ENCODE measurements at places on chromosomes 2 and 18.

DNA sequence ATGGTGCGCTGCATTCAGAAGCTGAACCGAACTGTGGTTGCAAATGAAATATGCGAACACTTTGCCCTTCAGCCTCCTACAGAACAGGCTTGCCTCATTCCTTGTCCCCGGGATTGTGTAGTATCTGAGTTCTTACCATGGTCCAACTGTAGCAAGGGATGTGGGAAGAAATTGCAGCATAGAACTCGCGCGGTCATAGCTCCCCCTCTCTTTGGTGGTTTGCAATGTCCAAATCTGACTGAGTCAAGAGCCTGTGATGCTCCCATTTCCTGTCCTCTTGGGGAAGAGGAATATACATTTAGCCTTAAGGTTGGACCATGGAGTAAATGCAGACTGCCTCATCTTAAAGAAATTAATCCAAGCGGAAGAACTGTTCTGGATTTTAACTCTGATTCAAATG, 291.4 kb downstream of the THSD7B start:
- no peak for DNase-seq

- no peak for DNase-seq
Observed at GRCh38 chr2:5926871-5927512, 234.8 kb downstream of the SOX11 start.

- no peak for DNase-seq
Observed at GRCh38 chr18:22547807-22548561, 130.3 kb upstream of the CTAGE1 start.

- no peak for DNase-seq
Observed at GRCh38 chr2:156841321-156841720, 405.1 kb downstream of the GPD2 start.

- DNase-seq: no peak
Observed at GRCh38 chr2:4673025-4673489, 969.7 kb downstream of the DCDC2C start.

- DNase-seq: no peak
Observed at GRCh38 chr2:165953306-165953654, 296 bp downstream of the TTC21B start.

DNA sequence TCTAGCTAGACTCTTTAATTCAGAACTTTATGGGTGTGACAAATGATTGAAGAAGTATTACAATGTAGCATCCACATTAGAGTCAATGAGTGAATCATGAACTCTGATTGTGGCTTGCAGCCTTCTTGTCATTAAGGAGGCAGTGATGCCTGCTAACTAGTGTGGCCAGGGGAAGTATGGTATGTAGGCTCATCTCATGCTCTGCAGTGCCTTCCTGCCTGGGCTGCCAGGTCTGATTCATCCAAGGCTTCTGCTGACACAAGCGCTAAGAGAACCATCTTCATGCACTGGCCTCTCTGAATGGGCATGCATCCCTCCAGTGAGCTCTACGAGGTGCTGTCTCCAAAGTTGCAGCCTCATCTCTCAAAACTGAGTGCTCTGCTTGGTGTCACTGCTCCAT, 144.3 kb downstream of the MTCL1 start:
- DNase-seq: no peak

DNA sequence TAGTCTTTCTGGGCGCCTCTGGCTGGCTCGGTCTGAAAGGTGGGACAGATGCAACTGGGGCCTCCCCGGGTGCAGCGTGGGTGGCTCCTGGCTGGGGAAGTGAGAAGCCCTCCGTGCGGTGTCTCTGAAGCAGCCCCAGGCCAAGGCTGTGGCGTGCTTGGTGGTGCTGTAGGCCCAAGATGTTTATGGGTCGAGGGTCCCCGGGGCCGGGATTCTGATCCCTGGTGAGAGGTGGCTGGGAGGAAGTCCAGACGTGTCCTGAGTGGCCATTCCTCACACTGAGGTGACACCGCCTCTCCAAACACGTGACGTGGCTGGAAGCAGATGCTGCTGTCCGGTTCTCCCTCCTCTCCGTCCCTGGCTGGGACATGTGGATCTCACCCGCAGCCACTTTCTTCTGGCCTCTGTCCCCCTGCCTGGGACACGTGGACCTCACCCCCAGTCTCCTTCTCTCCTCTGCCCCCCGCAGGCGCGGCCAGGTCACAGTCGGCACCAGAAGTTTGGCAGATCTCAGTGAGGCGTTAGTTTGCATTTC, 12.6 kb downstream of the RTP5 start:
- DNase-seq: no peak

GRCh38 chr2:47277187-47277586, 122.1 kb upstream of the STPG4 start:
- DNase-seq: no peak

DNA sequence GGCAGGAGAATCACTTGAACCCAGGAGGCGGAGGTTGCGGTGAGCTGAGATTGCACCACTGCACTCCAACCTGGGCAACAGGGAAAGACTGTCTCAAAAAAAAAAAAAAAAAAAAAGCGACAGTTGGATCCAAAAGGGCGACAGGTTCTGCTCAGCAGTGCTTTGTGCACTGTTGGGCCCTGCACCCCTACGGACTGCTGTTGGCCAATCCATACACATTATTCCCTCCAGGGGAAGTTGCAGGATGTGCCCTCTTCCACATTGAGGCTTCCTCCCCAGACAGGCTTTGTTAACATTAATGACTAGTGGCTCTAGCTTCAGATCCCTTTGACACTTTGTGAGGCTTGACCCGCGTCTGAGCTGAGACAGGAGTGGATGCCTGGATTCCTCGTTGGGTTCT, 9.4 kb downstream of the NT5DC4 start:
- DNase-seq: no peak

GRCh38 chr2:101803945-101804696, 106.6 kb downstream of the MAP4K4 start:
- no peak for DNase-seq

DNA sequence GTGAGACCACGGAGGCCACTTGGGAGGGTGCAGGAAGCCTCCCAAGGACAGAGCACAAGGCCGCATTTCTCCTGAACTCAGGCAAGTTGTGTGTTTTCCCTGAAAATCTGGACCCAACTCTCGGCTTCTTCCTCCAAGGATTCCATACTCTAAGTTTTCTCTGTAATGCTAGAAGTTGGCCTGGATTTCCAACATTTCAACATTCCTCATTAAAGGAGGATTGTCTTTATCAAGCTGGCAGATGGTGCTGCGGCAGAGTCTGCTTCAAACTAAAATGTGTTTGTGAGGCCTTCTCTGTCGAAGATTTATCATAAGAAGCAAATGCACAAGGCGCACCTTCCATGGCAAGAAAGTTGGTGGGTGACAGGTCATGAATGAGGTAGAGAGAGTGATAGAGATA, 94.4 kb upstream of the SATB2 start:
- DNase-seq: no peak

DNA sequence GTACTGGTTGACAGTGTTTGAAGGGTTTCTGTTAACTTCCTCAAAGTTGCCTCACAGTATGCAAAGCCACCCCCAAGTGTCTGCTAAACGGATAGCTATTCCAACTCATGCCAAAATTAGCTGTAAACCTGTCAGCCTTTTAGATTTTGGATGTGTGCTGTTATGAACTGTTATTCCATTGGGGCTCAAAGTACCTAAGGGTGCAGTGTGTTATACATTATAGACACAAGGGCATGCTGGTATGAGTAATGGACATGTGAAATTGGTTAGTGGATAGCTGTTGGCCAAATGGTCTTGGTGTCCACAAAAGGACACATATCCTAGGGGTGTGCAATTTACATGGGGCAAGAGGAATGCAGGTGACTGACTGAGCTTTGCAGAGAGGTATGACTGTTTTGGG, 33.7 kb upstream of the CCBE1 start:
- no peak for DNase-seq

DNA sequence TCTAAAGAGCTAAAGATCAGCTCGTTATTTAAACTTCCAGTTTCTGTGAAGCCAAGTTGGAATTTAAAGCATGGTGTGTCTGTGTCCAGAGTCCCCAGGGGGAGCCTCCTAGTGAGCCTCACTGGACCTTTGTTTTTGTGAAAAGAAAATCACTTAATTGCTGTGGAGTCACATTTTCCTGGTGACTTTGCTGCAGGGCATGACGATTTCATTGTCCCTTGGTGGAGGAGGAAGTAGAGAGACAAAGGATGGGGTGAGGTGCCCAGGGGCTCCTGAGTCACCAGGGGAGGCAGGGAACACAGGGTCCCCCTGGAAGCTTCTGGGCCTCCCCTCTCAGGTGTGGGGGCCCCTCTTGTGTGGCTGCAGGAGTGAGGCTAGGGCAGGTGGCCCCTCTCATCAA, 19.7 kb downstream of the ATP6V1C2 start:
- no peak for DNase-seq

DNA sequence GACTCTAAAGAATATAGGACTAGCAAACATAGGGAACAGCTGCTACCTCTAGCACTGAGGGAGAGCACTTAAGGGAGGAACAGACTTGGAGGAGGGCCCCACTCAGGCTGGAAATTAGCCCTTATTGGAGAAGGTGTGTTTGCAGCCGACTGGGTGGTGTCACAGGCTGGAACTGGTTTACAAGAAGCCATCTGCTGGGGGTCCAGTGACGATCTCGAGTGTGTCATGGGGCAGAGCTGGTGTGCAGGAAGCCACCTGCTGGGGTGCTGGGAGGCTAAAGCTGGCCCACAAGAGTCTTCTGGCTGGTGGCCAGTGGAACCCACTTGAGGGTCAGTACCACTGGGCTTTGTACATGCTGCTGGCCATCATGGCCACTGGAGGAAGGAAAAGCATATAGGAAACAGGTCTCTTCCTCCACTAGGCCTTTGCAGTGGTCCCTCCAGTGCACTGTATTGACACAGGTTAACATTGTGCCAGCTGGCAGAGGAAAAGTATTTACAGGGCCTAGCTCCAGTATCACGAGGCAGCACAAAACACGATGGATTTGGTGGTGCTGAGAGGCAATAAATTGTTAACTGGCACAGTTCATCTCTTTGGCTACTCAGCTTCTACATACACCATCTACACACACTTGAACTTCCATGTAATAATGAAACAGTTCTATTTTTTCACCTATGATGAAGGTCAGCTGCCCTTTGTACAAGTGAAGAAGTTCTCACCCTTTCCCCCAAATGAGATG, 43.6 kb downstream of the MAP3K20 start:
- DNase-seq: no peak

DNA sequence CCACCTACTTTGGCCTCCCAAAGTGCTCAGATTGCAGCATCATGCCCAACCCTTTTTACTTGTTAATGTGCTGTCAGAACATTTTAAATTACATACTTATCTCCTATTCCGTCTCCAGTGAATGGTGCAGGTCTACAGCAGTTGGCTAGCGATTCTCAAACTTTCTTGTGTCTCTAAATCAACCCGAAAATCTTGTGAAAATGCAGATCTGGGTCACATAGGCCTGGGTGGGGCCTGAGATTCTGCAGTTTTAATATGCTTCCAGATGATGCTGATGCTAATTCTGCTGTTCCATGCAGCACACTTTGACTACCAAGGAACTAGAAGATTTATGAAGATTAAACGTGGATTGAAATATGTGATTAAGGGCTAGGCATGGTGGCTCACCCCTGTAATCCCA, 14.8 kb upstream of the ACSL3 start:
- DNase-seq: no peak

DNA sequence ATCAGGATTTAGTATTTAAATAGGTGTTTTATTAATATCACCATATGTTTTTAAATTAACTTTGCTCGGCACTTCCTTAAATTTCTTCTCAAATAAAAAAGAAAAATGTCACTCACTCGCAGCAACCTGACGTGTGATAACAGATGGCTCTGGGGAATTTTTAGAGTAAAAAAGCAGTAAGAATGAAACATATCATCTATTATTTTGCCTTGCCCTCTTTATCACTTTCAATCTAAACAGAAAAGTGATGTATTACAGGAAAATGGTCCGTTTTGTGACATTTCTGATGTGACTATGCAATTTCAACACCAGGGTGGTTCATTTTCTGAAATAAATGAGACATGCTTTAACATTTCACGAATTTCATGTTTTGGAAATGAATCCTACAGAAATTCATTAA, 1368.0 kb upstream of the LRRTM1 start:
- DNase-seq: no peak

DNA sequence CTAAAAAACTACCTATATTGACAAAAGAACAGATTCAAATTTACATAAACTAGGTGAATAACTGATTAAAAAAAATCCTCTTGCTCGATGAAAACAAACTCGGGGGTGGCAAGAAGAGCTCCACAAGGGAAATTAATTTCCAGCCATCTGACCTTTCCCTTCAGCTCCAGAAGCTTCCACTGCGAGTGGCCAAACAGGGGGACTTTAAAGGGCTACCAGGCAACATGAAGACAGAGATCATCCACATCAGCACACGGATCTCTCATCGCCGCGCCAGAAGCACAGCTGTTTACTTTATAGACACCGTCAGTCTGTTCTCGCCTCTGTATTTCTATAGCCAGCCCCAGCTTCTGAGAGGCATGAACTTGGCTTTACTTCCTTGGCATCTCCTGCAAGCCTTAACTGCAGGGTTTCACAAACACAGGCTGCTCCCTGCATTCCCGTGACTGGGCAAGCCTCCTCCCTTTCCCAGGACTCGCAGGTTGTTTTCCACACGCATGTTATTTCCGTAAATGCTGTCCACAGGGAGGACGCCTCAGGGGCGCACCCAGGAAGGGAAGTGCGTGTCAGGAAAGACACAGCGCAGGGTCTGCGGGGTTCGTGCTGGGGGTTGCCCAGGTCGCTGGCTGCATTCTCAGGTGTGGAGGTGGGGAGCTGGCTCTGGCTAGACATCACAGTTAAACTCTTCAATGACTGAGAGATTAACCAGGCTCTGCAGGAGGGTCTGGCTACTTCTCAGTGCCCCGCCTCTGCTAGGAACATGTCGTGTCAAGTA, 85.0 kb downstream of the USP40 start:
- DNase-seq: no peak

- no peak for DNase-seq
Observed at GRCh38 chr2:120262761-120263428, 10.2 kb downstream of the RALB start.

- no peak for DNase-seq
Observed at GRCh38 chr2:68403199-68403644, 38.1 kb downstream of the PLEK start.

GRCh38 chr2:120915670-120916069, 180.0 kb downstream of the GLI2 start:
- DNase-seq: no peak

- DNase-seq: no peak
Observed at GRCh38 chr2:88492002-88492401, 39.5 kb upstream of the FOXI3 start.

GRCh38 chr2:102703748-102704147, 58.1 kb upstream of the TMEM182 start:
- no peak for DNase-seq

- DNase-seq: no peak
Observed at GRCh38 chr2:141438536-141438935, 692.3 kb downstream of the LRP1B start.

GRCh38 chr18:37309861-37310260, 255.7 kb downstream of the CELF4 start:
- no peak for DNase-seq

All from stimulated activated CD8-positive, alpha-beta memory T cell treated with anti-CD3 and anti-CD28 coated beads, Interleukin-7, amount 100 ng/mL, for 1 hour (primary cell).